ENCODE measurements at places on chromosomes 5 and 9. TPM values are rescaled to one million over a fixed set of nuclear protein-coding genes. Genes with fewer than 3 reads are reported as not detected.

Gene SELENOP
- 2.0 TPM for polyA plus RNA-seq

Gene NUP214
- 12.4 TPM for polyA plus RNA-seq

Gene CAMSAP1
- polyA plus RNA-seq = 9.5 TPM

Gene SPATA31E1
- 0.02 TPM for polyA plus RNA-seq

Gene IL33
- polyA plus RNA-seq = 0.26 TPM

Gene SAXO1
- polyA plus RNA-seq = 0.01 TPM

Gene TOMM5
- polyA plus RNA-seq = 207 TPM
